GM12878 (cell line): ENCODE measurements at places on chromosomes 13 and 19.

DNA sequence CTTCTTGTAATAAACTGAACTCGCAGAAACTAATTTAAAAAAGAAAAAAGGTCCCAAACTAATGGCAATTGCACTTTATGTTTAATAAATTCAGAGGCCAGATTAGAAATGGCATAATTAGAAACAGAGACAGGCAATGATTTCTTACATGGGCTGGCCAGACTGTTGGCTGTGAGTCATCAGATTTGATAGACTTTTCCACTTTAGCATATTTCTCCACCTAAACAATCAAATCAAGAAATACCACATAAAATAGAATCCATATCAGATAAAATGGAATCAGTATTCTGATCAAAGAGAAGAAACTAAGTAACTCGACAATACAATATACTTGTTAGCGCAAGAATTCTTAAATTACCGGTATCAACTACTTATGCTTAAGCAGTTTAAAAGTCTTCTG lies 29.0 kb downstream of the EXOSC8 start:
- DNase-seq: no peak

GRCh38 chr13:100464006-100464405 lies 124.6 kb downstream of the GGACT start:
- no peak for DNase-seq

DNA sequence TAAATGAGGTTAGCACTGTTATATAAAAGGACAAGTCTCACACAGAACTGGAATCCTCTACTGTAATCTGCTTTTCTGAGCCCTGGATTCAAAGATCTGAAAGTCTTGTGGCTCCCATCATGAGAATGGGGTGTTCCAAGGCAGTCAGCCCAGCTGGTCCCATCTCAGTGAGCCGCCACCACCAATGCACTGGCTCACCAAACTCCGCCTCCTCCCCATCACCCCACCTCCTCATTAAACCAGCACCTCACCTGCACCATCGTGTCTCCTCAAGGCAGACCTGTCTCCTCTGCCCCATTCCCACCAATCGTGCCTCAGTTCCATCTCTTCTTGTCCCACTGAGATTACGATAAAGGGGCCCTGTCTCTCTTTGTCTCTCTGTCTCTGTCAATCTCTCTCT lies 166.7 kb downstream of the USP12 start:
- no peak for DNase-seq

DNA sequence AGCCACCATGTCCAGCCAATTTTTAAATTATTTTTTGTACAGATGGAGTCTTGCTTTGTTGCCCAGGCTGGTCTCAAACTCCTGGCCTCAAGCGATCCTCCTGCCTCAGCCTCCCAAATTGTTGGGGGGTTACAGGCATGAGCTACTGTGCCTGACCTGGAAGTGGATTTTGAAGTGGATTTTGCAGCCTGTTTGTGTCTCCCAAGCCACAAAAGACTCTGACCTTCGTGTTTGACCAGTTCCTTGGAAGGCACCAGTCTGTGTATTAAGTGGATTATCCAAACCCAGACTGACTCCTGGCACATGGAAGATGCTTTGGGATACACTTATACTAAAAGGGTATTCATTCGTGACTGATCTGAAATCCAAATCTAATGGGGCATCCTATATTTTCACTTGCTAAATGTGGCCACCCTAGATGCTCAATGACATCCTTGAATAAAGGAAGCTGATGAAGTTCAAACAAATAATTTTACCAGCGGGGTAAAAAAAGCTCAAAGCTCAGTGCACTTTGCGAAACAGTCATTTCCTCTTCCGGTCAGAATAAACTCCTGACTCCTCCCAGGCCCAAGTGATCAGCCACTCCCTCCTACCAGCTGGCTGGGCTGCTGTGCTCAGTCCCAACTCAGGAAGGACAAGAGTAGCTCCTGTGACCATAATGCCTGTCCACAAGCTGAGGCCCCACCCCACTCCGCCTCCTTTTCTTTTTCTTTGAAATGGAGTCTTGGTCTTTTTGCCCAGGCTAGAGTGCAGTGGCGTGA lies 32.6 kb upstream of the GATAD2A start:
- DNase-seq: no peak

DNA sequence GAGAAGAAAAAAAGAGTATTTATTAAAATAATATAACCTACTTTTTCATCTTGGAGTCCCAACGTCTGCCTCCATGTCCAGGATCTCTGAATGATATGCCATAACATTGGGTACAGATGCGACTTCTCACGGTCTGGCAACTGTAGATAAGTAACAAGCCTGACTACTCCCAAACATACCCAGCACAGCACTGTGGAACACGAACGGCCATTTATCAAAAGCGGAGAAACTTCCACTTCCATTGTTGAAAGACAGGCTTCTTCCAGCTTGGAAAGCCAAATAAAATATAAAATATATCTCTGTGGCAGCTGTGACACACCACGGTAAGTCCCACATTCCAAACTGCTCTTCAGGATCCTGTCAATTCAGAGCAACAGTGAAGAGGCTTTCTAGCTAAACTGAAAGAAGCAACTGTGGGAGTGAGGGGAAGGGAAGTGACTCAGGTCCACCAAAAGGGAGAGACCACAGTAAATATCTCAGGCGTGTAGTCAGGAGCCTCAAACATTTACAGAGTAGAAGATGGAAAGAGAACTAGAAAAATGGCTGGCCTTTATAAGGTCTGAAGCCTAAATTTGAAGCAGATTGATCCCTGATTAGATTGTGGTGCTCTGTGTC lies 331.7 kb downstream of the LIG4 start:
- no peak for DNase-seq

DNA sequence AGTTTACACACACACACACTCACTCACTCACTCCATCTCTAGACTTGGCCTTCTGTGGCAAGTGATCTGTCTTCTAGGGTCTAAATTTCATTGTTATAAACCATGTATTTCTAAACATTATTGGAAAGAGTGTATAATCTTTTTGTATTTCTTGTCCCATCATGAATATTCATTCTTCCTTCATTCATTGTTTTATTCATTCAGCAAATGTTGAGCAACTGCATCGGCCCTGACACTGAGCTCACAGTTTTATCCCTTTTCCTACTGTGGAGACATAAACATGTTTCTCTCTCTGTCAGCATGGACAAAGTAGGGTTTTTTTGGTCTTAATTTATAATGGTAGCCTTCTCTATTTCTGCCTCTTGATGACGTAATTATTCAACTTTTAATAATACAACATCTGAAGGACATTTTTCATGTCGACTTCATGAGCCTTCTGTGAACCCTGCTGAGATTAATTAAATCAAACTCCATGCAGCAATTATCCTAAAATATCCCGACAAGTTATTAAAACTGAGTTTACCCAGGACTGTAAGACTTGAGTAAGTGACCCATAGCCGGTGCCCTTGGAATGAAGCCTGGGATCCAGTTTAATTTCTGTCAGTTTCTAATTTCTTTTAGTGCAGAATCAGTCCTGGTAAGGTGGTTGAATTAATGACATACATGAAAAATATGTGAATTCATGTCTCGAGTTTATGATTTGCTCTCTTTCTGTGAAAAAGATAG lies 7.3 kb downstream of the SPATA13 start:
- no peak for DNase-seq

GRCh38 chr13:21219036-21219381 lies 42.6 kb downstream of the MRPL57 start:
- no peak for DNase-seq

- DNase-seq: no peak
Observed at GRCh38 chr19:48874303-48875135, 2.3 kb downstream of the PPP1R15A start.

DNA sequence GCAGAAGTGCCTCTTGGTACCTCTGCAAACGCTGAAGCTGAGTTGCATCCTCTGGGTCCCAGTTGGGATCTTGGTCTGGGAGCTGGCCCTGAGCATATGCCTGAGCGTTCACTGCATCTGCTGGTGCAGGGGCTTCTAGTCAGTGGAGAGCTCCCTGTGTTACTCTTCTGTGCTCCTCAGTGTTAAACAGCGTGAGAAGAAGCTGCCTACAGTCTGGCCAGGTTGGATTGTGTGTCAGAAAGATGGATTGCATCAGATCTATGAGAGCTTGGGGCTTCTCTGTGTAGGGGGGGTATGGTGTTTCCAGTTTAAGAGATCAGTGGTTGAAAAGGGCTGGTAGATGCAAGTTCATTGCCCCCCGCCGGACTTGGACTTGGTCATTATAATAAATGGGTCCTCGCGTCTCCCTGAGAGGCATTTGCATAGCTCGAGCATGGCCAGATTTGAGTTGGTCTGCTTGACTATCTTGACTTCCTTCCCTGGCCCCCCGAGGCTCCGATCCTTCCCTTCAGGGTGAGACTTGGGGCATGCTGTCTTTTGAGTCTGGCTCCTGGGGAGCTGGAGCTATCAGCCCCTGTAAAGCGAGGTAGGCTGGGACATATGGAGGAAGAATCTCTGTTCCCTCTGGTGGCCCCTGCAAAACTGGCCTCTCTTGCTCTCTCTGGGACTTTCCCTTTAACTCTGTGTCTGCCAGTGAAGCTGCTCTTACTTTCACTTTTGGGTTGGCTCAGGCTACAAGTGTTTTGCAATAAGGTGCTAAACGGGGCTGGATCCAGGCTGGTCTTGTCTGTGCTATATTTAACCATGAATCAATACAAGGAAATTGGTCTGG lies 52.9 kb downstream of the OR10H4 start:
- DNase-seq: peak; percentile 55
